ENCODE measurements at places on chromosomes 5 and 9. TPM values are rescaled to one million over a fixed set of nuclear protein-coding genes. Genes with fewer than 3 reads are reported as not detected.

The HTR1A gene
- total RNA-seq = not detected

The CCNI2 gene
- 8.4 TPM for total RNA-seq

The APC gene
- 39.1 TPM for total RNA-seq

GRCh38 chr5:55096861-55097260 lies 5.6 kb upstream of the GZMA start:
- DNase-seq = peak; percentile 53

GRCh38 chr9:1709347-1709746 lies 305.8 kb upstream of the SMARCA2 start:
- no peak for DNase-seq

DNA sequence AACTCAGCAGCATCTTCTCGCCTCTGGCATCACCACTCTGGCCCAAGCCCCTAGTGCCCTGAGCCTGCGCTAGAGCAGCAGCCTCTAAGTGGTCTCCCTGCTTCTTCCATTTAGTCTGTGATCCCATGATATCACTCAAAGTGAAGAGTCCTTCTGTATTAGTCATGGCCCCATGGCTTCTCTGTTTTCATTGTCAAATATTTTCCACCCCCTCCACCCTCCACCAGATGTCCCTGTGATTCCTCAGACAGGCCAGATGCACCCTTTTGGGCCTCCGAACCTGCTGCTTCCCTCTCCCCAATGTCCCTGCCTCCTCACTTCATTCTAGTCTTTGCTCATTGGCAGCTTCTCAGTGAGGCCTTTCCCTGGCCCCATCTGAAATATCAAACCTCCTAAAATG lies 299.2 kb downstream of the SPOCK1 start:
- no peak for DNase-seq

DNA sequence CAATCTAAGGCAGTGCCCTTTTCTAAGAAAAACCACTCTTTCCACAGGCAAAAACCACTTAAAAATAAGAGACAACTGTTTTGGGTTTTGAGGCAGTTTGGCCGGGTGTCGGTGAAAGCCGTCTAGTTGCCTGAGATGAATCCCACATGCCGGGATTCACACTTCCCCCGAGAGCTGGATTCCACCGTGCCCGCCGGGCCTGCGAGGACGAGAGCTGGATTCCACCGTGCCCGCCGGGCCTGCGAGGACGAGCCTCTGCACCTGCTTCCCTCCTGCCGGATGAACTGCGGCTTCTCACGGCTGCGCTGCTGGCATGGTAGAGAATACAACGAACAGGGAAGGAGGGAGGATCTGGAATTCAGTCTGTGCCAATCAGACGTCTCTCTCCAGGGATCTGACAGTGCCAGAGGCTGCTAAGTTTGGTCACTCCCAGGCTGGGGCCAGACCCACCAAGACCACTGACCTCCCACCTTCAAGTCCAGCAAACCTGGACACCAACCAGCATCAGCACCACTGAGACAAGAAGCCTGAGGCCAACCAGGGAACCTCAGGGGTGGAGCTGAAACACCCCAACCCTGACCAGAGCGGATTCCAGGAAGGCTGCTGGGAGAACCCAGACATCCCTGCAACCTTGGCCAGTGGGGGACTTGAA lies 23.0 kb downstream of the VAV2 start:
- DNase-seq = no peak

- DNase-seq = no peak
Measured at GRCh38 chr5:178361657-178362445, 129.2 kb upstream of the PHYKPL start.

- no peak for DNase-seq
Measured at GRCh38 chr9:36970007-36970888, 63.8 kb downstream of the PAX5 start.

DNA sequence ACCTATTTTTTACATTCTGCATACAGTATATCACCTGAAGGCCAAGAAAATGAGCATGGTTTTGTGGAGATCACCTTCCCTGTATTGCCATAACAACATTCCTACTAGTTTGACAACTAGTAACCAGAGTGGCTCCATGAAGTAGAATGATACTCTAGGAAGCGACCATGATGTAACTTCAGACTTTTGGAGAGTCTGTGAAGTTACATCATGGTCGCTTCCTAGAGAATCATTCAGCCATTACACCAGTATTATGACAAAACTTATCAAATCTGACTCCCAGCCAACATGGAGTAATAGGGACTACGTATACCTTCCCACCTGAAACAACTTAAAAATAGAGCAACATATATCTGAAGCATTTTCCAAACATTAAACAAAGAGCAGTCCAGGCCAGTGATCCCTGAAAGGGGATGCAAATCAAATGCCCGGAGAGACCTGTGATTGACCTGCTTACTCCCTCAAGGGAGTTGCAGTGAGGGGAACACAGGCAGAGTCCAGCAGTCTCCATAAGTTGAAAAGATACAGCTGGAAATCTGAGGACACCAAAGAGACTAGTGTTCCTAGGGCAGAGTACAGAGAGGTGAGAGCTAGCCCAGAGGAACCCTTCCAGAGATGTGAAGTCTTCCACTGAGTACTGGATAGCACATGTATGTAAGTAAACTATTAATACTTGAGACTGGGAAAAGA lies 7.8 kb downstream of the ECM2 start:
- no peak for DNase-seq

GRCh38 chr5:115433918-115434317 lies 110.7 kb downstream of the FEM1C start:
- DNase-seq = no peak

DNA sequence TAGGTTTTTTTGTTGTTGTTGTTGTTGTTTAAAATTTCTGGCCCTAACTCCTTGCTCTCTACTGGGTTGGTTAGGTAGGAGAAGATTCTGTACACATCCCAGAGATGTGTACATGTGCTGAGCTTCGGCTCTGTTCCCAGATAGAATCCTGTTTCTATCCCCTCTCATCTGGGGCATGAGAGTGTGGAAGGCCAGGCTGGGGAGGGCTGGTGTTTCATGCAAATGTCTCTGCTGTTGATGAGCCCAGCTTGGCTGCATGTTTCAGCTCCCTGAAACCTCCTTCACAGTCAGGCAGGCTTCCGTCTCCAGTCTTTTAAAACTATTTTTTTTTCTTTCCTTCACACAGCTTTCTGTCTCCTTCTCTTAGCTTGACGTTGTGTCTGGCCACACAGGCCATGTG lies 526.9 kb upstream of the KLF4 start:
- no peak for DNase-seq

DNA sequence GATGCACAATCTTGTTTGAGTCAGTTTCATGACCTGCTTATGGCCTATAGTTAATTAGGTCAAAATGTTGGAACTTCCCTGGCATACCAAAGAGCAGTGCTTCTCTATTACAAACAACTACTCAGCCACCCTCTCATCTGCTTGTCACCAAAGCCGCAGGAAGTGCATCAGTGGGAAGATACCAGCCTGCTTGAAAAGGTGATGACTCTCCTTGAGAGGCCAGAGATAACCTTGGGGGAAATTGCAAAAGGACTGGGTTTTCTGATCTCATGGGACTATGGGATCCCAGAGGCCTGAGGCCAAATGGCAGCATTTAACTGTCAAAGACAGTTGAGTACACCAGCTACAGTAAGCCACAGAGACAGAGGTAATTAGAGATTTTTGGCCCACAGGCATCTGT lies 69.9 kb downstream of the C9orf57 start:
- no peak for DNase-seq

- DNase-seq = no peak
Measured at GRCh38 chr5:14513266-14513665, 68.3 kb upstream of the OTULINL start.

All from mucosa of gallbladder (tissue), 1 donor.